ENCODE measurements at places on chromosomes 11 and 22.
A peak's percentile ranks its signal among the peaks of the same experiment; 100 is the strongest.

GRCh38 chr11:100831929-100832494 lies 144.9 kb downstream of the ARHGAP42 start:
- no peak for DNase-seq

GRCh38 chr11:18770479-18771125 lies 21.0 kb downstream of the PTPN5 start:
- DNase-seq: no peak

DNA sequence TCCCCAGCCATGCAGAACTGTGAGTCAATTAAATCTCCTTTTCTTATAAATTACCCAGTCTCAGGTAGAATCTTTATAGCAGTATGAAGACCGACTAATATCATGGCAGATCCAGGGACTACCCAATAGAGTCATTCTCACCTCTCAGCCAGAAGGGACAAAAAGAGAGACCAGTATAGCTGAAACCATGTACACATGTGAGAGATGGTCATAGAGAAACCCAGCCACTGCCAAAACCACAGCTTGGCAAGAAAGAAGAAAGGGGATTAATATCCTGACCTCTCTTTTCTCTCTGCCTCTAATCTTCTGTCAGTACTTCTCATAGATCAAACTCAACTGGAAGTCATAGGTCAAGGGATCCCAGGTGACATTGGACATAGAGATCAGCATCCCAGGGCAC lies 109.8 kb downstream of the CCDC34 start:
- DNase-seq: no peak

DNA sequence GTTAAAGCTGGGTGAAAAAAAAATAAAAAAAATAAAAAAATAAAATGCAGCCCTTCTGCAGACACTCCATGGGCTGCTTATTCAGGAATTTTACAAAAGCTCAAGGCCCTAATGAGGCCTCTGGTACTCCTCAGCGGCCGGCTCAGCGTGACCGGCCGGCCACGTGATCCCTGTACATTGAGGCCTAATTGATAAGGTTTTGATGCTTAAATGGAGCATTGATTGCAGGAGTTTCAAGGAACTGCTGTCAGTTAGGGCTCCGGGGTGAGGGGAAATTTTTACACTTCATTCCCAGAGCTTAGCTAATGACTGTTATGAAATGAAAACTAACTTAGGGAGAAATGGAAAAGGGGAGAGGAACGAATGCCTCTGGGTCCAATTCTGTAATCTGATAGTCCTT lies 368.8 kb upstream of the KIRREL3 start:
- no peak for DNase-seq

DNA sequence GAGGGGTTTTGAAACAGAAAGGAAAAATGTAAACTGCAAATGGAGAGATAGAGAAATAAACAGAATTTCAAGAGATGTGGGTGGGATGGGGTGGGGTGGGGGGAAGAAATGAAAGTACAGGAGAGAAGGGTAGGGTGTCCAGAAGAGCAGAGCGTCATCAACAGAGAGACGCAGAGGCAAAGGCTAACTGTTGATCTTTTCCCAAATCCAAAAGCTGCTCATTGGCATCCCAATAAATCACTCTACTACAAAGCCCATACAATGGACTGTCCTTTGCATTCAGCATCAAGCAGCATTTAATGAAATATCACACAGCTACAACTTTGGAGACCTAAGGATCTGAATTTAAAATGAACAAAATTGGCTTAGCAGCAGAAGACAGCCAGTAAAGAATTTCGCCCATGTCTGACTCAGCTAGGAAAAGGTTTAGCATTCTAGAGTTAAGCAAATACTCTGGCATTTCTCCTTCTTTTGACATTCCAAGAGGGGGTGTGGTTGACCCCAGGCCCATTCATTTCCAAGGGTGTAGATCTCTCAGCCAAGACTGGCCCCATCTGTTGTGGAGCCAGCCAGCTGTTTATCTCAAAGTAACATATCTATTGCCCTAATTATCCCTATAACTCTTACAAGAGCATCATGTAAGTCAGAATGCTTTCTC lies 1.5 kb downstream of the RAB30 start:
- peak; percentile 39 for DNase-seq

GRCh38 chr11:102516179-102516578 lies 14.4 kb downstream of the MMP7 start:
- no peak for DNase-seq

GRCh38 chr11:106158406-106158805 lies 80.9 kb downstream of the AASDHPPT start:
- no peak for DNase-seq

DNA sequence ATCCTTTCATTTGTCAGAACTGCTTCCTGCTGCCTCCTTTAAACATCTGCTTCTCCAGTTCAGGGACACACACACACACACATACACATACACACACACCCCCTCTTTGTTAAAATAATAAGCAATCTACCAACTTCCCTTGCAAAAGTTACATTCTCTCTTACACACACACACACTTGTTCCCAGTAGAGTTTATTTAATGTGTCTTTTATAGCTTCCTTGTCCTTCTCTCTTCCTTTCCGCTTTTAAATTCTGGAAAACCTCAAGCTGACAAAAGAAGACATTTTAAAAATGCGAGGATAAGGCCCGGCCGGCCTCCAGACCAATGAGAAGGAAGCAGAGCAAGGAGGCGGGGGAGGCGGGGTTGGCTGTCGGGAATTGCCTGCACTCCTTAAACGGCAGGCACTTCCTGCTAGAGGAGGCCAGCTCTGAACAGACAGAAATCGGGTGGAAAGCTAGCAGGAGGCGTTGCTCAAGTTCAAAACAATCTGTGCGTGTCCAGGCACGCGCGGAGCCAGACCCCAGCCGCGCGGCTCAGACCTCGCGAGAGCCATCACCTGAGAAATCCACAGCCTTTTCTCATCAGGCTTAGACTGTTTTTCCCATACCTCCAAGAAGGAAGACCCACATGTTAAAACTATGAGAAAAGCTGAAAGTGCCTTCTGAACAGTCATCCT lies 99.9 kb downstream of the MAML2 start:
- DNase-seq: peak; percentile 97

- no peak for DNase-seq
Observed at GRCh38 chr11:133787379-133788141, 57.8 kb downstream of the SPATA19 start.

DNA sequence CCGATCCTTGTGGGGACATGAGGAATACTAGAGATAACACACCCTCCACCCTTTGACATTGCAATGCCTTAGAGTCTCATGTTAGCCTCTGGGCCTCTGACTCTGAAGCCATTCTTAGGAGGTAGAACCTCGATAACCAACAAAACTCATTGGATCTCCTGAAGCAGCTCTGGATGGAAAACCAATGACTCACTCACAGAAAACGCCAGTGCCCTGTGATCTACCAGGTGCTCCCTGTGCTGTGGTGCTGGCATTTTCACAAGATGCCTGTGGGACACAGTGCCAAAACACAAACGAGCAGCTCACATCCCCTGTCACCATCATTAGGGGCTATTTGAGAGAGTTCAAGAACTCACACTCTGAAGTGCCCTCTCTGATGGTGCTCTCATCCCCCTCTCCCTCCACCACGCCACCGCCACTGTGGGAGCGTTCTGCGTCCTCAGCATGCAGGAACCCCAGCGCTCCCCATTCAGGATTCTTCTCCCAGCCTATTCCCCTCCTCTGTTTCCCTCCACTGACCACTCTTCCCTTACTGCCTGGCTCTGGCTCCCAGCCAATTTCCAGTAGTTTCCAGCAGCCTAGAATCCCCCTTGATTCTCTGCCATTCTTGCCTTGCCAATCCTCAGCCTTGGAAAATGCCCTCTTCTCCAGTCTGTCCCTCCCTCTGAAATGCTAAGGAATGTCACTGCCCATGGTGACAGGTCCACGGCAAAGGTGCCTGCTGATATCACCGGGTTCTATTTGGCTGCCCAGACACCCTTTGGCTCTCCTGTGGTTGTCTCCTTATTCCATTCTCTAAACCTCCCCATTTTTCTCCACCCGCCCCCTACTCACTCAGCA lies 4.7 kb upstream of the POLD4 start:
- no peak for DNase-seq

- DNase-seq: no peak
Observed at GRCh38 chr11:24738972-24739371, 242.1 kb downstream of the LUZP2 start.

DNA sequence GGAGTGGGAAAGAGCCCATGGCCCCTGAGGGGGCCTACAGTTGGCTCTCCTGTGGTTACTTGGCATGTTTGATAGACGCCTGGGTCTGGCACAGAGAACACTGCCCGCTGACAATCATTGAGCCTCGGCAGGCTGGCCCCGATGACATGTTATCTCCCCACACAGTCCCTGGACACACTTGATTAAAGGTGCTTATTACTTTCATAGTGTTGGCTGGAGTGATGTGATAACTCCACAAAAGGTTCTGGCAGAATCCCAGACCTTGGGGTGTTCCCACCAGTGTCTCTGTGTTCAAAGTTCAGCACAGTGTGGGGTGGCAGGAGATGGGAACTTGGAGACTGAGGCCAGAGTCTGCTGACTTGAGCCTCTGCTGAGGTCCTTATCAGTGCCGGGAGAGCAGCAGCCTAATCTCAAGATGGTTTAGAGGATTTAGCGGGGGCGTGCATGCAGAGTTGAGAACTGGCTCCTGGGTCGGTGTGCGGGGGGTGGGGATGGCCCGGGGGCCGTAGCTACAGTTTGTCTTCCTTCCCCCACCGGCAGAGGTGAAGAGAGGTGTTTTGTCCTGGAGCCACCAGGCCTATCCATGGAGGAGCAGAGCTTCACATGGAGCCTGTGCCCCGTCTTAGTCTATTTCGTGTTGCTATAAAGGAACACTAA lies 22.5 kb downstream of the PARVB start:
- DNase-seq: no peak

DNA sequence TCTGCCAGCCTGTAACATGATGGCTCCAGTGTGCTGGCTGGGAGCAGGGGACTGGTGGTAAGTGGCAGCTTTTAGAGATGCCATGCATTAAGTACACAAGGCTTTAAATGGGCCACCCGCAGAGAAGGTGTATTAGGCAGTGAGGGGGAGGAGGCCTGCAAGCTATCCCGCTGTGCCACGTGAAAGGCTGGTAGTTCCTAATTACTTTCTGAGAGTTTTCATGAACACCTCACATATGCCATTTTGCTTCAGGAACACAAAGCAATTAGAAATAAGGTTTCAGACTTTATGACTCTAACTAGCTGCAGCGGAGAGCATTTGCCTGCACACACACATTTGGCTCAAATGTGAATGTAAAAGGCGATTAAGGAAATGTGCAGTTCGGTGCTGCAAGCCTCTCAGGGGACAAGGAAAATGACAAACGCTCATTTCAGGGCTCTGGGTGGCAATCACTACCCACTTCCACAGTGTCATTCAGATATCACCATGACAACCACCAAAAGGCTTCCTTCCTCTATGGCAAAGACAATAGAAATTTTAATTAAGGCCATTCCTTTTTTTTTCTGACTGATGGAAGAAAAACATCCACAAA lies 116.6 kb downstream of the PLEKHA7 start:
- DNase-seq: peak; percentile 79

- DNase-seq: no peak
Observed at GRCh38 chr11:109972181-109972715, 120.9 kb upstream of the ZC3H12C start.

GRCh38 chr11:109527496-109527895 lies 105.5 kb downstream of the C11orf87 start:
- DNase-seq: no peak

GRCh38 chr11:111562692-111563389 lies 22.3 kb downstream of the LAYN start:
- no peak for DNase-seq

GRCh38 chr11:92391364-92391763 lies 166.7 kb downstream of the FAT3 start:
- no peak for DNase-seq

GRCh38 chr22:49238181-49239141 lies 589.2 kb downstream of the BRD1 start:
- DNase-seq: no peak

- no peak for DNase-seq
Observed at GRCh38 chr22:47858773-47859306, 1096.4 kb downstream of the TBC1D22A start.

DNA sequence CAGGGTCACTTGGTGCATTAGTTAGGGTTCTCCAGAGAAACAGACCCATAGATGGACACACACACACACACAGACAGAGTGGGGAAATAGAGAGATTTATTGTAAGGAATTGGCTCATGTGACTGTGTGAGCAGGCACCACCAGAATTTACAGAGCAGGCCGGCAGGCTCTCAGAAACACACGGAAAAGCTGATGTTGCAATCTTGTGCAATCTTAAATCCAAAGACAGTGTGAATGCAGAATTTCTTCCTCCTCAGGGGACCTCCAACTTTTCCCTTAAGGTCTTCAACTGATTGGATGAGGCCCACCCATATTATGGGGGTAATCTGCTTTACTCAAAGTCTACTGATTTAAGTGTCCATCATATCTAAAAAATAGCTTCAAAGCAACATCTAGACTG lies 49.8 kb downstream of the APIP start:
- no peak for DNase-seq
